ENCODE measurements at places on chromosomes 3 and 15. TPM values are rescaled to one million over a fixed set of nuclear protein-coding genes. Genes with fewer than 3 reads are reported as not detected.
A peak's percentile ranks its signal among the peaks of the same experiment; 100 is the strongest.

DNA sequence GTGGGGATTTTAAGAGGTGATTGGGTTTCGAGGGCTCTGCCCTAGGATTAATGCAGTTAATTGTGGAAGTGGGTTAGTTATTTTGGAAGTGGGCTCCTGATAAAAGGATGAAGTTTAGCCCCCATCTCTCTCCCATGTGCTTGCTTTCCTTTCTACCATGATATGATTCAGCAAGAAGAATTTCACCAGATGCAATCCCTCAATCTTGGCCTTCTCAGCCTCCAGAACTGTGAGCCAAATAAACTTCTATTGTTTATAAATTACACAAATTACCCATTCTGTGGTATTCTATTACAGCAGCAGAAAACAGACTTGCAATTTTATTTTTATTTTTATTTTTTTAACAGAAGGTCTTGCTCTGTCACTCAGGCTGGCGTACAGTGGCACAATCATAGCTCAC lies 27.3 kb upstream of the UBE2E1 start:
- DNase-seq = peak; percentile 7

- DNase-seq = no peak
Measured at GRCh38 chr3:78112291-78113010, 1072.6 kb downstream of the ROBO2 start.

DNA sequence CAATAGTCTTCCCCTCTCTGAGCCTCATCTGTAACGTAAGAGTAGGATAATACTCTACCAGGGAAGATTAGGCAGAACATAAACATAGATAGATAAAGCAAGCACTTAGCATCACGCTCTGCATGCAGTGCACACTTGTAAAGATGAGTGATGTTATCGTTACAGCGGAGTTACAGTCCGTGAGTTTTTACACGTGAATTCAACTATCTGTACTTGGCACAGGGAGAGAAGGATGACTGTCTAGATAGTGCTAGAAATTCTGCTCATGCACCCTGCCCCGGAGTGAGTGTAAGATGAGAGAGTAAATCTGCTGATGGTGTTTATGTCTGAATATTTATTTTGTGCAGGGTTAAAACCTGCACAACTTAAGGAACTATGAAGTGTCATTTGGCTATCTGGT lies 35.8 kb downstream of the HAPLN3 start:
- DNase-seq = no peak

- no peak for DNase-seq
Measured at GRCh38 chr3:16455966-16456365, 57.5 kb downstream of the RFTN1 start.

- no peak for DNase-seq
Measured at GRCh38 chr3:181886676-181887075, 175.0 kb downstream of the SOX2 start.

GRCh38 chr3:51610708-51611107 lies 60.3 kb upstream of the TEX264 start:
- no peak for DNase-seq

The SLC15A2 gene
- 2.1 TPM for total RNA-seq

DNA sequence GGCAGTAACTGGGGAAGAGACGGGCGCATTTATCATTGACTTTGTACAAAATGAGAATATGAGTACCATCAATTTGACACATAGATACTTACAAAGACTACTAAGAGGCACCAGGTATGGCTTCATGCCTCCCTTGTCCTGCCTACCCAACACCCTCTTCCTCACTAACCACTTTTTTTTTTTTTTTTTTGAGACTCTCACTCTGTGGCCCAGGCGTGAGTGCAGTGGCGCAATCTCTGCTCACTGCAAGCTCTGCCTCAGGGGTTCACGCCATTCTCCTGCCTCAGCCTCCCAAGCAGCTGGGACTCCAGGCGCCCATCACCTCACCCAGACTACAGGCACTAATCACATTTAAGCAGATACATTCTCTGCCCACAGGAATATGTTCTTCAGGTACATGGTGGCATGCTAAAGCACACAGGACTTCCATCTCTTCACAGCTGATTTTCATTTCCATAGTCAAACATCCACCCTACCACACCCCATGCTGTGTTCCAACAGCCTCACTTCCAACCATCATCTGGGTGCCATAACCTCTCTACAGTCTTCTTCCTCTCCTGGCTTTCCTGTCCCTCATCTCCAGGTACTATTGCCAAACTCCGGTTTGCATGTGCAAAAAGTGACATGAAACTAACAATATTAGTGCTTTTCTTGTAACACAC lies 41.7 kb downstream of the RAB27A start:
- no peak for DNase-seq

The FGF12 gene
- total RNA-seq = 22.9 TPM

The ADAMTSL3 gene
- 1.2 TPM for total RNA-seq

- peak; percentile 71 for DNase-seq
Measured at GRCh38 chr3:46395210-46395661, 11.6 kb downstream of the CCR5AS start.

DNA sequence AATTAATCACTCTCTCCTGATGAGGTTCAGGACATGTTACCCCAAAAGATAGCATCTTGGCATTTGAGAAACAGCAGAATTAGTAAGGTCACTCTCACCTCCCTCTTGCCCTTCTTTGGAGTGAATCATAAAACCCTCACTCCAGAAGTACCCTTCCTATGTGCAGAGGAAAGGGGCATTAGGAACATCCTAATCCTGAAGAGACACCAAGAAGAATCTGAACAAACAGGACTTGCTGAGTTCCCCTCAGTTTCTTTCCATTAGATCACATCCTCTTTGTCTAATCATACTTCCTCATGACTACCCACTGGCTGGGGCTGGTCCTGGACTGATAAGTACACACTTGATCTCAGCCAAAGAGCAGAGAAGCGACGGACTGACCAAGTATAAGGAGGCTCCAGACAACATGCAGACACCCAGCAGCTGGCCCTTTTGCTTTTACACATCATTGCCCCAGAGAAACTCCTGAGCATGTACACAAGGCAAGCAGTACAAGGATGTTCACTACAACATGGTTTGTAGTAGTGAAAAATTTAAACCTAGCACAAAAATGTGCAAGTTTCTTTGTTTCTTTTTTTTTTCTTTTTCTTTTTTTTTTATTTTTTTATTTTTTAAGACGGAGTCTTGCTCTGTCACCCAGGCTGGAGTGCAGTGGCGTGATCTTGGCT lies 15.0 kb upstream of the TM6SF1 start:
- no peak for DNase-seq

- DNase-seq = no peak
Measured at GRCh38 chr3:189235214-189235613, 63.4 kb downstream of the TPRG1 start.

The SUCLG2 gene
- total RNA-seq = 42.4 TPM

DNA sequence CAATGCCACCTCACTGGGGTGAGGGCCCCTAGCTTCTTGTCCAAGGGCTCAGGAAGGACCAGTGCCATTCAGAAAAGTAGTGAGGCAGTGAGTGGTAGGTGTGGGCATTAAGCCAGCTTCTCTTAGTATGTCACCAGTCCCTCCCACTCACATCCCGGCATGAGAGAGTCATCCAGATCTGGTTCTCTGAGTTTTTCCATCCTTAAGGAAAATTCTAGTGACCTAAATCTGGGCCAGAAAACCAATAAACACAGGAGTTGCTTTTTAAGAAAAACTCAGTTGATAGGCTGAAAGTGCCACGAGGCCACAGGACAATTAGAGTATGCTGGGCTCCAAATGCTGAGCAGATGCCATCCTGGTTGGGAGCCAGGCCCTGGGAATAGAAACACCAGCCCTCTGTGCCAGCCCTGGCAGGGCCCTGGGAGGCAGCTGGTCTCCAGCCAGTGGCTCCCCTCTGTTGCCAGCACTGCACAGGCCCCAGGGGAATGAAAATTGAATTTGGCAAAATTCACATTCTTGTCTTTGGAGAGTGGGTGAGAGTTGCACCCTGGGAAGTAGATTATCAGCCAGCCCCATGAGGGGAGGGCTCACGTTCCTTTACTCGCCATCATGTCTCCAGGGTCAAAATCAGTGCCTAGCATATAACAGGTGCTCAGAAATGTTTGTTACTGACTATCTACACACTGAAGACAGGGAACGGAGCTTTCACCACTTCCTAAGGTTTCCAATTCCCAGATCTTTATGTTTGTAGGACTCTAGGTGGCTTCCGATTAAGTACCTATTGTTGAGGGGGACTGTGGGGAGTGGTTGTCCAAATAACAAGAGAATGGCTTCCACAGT lies 52.8 kb downstream of the FAM43A start:
- no peak for DNase-seq

DNA sequence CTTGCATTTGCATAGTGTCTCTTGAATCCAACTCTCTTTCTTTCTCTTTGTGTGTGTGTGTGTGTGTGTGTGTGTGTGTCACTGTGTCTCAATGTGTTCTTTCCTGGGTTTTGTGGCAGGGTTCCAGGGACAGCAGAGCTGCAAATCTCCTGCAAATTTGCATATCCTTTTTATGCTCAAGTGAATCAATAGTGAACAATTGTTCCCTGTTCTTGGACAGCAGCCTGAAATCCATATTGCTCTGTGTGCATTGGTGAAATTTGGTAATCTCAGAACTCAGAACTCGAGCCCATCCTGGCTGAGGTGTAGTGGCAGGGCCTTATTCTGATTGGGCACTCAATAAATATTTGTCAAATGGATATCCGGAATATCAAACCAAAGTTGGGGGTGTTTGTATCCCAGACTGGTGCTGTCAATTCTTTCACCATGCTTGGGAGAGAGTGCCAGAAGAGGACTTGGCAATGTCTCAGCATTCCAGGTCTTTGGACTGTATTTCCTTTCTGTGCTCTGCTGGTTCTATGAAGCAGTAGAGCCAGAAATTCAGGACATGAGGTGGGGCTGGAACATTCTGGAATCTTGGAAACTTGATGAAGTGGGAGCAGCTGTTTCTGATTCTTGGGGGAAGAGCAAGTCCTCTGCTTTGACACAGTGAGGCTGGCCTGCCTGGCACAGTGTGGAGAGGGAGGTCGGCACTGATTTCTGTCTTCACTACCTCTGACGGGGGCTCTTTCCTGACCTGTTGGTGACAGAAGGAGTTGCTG lies 380.6 kb upstream of the C2CD4B start:
- no peak for DNase-seq

DNA sequence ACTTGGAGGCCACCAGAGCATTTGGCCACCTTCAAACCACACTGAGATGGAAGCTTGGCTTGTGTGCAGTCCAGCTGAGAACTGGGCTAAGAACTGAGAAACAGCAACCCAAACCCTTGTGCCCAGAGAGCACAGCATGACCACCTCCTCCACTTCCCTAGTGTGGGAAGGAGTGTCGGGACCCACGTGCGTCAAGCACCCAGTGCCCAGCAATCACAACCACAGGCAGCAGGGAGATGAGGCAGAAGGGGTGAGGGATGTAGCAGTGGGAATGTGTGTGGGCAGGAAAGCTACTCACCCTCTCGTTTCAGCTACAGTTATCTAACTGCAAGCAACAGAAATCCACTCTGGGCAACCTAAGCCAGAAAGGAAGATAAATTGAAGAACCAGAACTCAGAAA lies 25.0 kb upstream of the RFTN1 start:
- DNase-seq = no peak

The CDHR4 gene
- not detected for total RNA-seq

DNA sequence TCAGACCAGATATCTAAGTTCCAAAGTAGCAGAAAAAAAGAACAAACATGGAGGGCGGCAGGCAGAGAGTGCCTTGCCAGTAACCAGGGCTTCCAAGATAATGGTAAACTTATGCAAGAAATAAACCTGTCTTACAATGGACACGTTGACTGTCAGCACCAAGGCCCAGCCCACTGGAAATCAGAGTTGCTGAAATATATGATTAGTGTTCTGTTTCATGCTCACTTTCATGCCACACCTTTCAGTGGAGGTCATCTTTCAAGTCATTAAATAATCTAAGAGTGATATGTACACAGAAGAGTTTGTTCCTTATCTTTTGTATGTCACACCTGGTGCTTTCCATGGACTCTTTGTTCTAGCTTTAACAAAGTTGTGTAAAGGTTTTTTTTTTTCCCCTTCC lies 358.1 kb downstream of the MECOM start:
- no peak for DNase-seq

DNA sequence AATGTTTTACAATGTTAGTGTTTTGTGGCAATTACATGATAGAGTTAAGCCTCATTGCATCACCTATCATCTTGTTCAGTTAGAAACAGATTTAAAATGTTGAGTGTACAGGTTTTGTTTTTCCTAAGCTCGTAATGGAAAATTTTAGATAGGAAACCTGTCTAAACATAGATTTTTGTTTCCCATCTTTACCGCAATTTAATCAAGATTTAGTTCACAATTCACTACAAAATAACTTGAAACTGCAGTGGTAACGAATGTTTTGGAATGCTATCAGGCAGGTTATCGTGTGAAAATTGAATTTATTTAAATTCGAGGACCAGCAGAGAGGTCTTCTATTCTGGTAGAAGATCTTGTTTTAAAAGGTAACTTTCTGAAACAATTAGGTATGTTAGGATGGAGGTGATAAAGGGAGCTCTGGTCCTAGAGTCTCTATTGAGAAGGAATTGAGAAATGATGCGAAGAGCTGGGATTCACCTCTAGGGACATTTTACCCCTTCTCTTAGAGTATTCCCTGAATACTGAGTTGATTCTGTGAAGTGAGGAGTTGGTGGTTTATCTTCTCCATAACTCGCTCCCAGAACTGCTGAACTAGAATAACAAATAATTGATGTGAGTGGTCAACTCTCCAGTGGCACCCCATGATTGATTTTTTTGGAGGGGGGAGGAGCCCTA lies 1.4 kb downstream of the DOCK3 start:
- DNase-seq = no peak

GRCh38 chr15:68420186-68420684 lies 11.7 kb downstream of the ITGA11 start:
- DNase-seq = peak; percentile 77

The THAP10 gene
- total RNA-seq = 6.1 TPM

- DNase-seq = no peak
Measured at GRCh38 chr3:119601154-119601553, 3.5 kb downstream of the PLA1A start.

Data from endodermal cell (in vitro differentiated cells).